Activated T-helper 1 cell treated with anti-CD3 and anti-CD28 coated beads, Interleukin-2, amount 50 U/mL, for 16 hours (primary cell): ENCODE measurements at places on chromosomes 3 and 15.

GRCh38 chr3:127070776-127071175, 87.9 kb downstream of the PLXNA1 start:
- DNase-seq = no peak

DNA sequence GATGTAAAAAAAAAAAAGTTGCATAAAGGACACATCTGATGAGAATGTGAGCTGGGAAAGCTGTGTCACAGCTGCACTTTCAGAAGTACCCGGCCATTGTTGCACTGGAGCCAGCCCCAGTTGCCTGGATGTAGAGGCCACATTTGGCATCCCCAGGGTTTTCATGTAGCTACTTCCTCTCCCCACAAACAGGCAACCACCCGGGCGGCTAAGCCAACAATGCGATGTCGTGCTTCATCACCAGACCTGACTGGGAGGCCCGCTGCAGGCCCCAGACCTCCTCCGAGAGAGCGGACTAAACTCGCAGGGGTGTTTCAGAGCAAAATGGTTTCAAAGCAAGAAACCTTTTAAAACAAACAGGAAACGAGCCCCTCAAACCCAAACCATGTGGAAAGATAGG, 142.3 kb downstream of the TMCO5A start:
- no peak for DNase-seq

- no peak for DNase-seq
Observed at GRCh38 chr3:130682131-130682530, 64.5 kb downstream of the PIK3R4 start.

DNA sequence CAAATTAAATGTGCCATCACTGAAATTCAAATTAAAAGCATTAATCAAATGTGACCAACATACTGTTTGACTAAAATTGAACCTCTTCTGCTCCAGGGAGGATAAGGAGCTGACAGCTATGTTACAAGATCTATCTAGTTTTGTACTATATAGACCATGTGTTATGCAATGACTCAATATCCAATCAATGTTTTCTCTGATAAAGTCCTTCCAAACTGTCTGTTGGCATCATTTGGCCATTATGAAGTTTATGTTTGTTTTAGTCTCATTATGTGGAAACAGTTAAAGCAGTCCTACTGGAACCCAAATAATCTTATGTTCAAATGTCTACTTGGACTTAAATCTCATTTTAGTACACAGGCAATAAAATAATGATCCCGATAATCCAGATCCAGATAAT, 267.0 kb upstream of the THBS1 start:
- DNase-seq = no peak

DNA sequence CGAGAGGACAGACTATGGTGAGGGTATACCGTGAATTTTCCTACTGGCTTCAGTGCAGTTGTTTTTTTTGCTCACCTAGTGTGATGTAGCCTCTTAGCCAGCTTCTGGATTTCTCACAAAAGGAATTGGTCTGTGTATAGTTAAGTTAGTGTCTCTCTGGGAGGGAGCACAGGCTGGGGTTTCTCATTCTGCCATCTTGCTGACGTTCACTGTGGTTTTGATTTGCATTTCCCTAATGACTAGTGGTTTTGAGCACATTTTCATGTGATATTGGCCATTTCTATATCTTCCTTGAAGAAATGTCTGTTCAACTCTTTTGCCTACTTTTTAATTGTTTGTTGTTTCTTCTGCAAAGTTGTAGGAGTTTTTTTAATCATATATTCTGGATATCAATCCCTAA, 2.2 kb upstream of the CD86 start:
- no peak for DNase-seq

DNA sequence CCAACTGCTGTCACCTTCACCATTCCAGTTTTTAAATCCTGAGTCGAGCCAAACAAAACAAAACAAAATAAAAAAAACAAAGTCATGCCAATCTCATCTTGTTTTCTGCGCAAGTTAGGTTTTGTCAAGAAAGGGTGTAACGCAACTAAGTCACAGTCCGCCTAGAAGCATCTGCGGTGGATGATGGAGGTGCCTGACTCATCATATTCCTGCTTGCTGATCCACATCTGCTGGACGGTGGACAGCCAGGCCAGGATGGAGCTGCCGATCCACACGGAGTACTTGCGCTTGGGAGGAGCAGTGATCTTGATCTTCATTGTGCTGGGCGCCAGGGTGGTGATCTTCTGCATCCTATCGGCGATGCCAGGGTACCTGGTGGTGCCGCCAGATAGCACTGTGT, 162.1 kb downstream of the WDR76 start:
- no peak for DNase-seq

- DNase-seq = no peak
Observed at GRCh38 chr3:133742351-133743091, 3.7 kb upstream of the TF start.

DNA sequence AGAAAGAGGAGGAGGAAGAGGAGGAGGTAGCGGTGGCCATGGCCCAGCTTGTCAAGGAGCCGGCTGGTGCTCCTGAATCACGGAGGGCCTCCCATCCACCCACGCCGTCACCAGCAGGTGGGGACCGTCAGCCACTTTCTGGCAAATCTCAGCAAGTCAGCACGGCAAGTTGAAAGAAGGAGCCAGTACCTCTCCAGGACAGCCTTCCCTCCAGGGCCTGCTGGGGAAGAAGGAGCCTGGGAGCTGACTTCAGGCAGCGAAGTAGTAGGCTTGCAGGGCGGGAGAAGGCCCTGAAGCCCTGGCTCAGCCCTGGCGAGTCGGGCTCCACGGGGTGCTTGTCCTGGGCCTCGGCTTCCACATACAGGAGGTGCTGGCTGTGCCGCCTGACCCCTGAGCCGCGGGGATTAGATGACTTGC, 99.2 kb upstream of the TRPM1 start:
- peak; percentile 39 for DNase-seq

- no peak for DNase-seq
Observed at GRCh38 chr15:77486542-77487468, 66.1 kb downstream of the HMG20A start.

DNA sequence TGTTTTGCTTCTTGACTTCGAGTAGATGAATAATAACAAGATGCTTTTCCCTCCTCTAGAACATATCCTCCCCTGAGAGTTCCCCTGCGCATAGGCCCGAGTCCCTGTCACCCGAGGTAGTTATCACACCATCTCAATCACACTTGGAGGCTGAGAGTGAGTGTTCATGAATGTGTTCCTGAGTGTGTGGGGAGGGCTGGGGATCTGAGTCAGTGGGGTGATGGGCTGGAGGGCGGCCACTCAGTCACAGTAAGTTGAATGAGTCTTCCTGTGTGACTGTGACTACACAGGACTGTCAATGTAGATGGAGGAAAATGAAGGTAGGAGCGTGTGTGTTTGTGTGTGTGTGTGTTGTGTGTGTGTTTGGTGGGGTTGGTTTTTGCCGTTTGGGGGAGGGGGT, 71.0 kb downstream of the SETD5 start:
- no peak for DNase-seq

DNA sequence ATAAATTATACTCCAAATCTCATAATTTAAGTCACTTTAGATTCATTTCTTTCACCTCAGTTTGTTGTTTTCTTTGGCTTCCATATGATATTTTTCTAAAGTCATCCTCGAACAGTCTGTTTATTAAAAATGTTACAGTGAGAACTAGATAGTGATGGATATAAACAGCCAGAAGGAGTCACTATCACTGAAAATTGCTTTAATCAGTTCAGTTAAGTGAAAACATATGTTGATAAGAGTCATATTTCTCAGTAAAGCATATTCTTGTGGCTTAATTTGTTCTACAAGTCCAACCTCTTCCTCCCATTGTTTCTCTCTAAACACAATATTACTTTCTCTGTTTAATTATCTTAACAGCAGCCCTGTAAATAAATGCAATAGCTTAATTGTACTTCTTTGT, 427.5 kb upstream of the ALCAM start:
- DNase-seq = no peak

- no peak for DNase-seq
Observed at GRCh38 chr15:31338318-31338878, 11.8 kb downstream of the KLF13 start.

DNA sequence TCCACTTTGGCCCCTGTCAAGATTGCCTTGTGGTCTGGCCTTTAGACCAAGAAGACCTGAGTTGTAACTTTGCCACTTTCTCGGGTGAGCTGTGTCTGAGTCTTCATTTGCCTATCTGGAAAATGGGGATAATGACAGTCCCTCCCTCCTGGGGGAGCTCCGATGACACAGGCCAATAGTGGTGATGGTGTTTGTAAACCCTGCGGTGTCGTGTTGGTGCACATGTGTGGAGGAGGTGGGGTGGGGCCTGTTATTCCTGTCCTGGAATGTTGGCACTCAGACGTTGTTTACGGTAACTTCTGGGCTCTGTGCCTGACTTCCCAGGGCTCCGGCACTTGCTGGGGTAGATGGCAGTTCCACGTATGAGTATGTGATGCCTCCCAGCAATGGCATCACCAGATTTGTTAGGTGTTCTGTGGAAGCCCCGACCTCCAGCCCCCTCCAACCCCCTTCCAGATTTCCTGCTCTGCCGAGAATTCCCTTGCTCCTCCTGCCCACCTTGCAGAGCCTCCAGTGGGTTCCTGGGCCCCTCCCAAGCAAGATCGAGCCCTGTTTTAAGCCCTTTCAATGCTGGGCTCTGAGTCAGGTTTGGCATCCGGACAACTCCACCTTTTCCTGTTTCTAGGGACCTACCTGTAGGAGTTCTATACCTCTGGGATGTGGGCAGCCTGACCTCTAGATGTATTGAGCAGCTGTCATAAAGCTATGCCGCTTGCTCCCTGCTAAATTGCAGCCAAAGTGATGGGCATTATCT, 31.4 kb downstream of the HRH1 start:
- DNase-seq = no peak

DNA sequence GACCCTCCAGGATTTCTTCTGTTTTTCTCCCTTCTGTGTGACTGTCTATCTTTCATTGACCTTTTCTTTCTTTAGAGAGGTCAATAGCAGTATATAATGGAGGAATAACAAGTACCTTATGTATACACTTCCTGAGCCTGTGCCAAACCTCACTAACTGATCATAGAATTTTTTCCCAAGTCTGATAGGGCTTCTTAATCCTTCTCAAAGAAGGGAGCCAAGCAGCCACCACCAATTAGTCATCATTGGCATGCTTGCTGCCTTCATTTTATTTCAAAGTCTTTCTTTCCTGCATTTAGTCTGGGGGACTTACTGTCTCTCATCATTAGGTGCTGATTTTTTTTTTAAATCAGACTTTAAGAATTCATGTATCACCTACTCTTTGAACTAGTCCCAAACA, 327.0 kb downstream of the FEZF2 start:
- no peak for DNase-seq

DNA sequence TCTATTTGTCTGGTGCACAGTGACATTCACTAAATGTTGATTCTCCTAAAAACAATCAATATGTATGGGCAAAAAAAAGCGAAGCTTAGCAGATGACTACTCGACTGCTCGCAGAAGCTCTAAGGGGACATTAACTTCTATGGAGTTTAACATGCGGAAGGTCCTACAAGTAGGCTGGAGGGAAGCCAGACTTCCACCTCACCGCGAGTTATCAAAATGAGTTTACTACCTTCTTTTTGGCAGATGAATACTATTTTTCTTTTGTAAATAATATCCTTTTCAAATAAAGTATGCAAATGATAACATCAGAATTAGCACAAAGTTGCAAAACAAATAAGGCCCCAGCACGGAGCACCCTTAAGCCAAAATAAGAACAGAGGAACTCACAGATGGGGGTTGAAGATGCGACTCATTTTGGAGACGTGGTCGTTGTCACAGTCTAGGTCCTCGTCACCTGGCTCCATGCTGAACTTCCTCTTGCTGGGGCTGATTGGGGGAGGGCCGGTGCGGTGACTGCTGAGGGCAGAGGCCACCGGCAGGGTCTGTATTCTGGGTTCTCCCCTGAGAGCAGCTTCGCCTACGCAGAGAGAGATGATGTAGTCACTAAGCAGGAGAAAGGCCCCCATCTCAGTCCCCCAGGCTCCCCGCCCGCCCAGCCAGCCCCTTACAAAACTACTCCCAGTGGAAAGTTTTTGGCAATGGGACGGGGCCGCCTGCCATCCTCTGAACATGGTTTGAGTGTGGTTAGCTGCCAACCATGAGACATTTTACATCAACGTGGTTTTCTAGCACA, 42.1 kb downstream of the VGLL4 start:
- DNase-seq = no peak

DNA sequence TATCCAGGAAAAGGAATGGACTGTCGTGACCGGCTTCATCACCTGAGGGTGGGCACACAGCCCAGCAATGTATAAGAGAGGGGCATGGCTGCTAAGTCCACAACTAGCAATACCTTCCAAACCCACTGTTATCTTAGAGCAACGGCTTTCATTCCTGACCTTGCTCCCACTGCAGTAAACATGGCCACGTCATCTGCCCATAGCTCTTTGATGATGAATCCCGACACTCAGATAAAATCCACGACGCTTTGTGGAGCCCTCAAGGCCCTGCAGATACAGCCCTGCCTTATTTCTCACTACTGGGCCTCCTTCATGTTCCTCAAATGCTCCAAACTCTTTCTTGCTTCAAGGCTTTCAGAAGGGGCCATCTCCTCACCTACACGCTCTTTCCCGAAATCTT, 114.0 kb downstream of the ADAMTS17 start:
- DNase-seq = no peak

DNA sequence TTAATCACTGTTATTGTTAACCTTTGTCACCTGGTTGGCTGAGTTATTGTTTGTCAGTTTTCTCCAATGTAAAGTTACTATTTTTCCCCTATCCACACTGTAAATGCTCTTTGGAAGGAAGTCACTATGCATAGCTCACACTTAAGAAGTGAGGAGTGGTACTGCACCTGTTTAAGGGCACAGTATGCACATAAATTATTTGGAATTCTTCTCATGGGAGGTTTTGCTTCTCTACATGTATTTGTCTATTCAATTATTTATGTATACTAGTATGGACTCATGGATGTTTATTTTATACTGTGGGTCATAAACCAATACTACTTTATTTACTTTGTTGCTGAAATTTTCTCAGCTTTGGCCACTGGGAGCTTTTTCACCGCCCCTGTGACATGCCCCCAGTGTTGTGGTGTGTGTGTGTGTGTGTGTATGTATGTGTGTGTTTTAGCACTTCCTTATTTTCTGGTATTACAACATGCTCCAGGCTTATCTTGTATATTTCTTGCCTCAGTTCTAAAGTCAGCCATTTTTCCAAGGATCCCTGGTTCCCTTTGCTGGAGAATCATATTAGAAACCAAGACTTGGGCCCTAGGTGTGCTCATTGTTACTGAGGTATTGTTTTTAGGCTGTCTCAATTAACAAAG, 290.5 kb downstream of the KBTBD8 start:
- no peak for DNase-seq

GRCh38 chr15:64158363-64159134, 4.3 kb downstream of the PPIB start:
- DNase-seq = no peak

GRCh38 chr3:12136371-12136770, 22.3 kb downstream of the TIMP4 start:
- DNase-seq = no peak
